Amniotic stem cell (primary cell): ENCODE measurements at places on chromosomes 3 and 15.

DNA sequence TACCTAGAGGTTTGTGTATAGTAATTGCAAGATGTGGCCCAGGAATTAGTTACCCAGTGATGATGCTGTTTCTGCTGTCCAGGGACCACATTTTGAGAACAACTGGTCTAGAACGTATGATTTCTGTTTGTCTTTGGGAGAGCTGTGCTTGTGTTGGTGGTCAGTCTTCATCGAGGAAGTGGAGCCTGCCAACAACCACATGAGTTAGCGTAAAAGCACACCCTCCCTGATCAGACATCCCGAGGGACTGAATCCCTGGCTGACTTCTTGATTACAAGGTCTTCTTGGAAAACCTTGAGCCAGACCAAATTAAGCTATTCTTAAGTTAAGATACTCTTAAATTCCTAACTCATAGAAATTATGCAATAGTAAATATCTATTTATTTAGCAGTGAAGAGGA is 81.7 kb upstream of the ZPLD1 start:
- no peak for DNase-seq

- no peak for DNase-seq
These were observed 11.0 kb downstream of the NDUFB5 start for GRCh38 chr3:179615458-179616173.

DNA sequence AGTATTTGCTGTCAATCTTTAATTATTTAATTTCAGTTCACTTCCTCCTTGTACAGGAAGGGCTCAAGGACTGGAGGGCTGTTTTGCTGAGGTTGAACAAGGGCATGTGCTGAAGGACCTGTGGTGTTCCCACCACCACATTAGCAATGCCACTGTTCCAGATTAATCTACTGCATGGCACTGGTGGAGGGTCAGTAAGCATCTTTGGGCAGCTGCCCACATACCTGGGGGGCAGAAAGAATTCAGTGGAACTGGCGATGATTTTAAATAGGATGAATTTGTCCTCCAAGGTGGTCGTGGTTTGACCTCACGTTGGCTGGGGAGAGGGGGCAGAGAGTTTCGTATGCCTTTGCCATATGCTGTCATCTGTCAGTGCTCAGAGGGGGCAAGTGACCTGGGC is 244.8 kb downstream of the TLE3 start:
- no peak for DNase-seq

- DNase-seq, result no peak
These were observed 294.8 kb downstream of the PLCL2 start for GRCh38 chr3:17179381-17180205.

GRCh38 chr15:40958146-40958545 is 4.9 kb downstream of the CHAC1 start:
- no peak for DNase-seq

GRCh38 chr3:33940149-33940548 is 141.7 kb downstream of the PDCD6IP start:
- DNase-seq, result no peak

DNA sequence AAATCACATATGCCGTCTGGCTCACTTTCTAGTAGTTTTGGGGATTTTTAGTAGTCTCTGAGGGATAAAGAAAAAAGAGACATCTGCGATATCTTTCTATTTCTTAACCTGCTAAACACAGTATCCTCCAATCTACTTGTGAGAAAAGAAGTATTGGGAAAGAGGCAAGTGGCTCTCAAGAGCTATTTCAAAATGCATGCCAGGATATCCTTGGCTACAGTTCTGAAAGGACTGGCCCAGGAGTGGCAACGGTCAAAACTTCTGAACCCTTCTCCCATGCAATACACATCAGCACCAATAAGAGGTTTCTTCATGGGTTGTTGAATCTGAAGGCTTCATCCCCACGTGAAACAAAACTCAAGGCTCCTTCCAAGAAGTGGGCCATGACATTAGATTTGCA is 204.0 kb upstream of the WNT5A start:
- DNase-seq, result no peak

- DNase-seq, result no peak
These were observed 333.2 kb upstream of the TRIM42 start for GRCh38 chr3:140344601-140345205.

GRCh38 chr3:3629911-3630310 is 169.3 kb upstream of the LRRN1 start:
- DNase-seq, result no peak

GRCh38 chr3:32872487-32873382 is 54.9 kb downstream of the TRIM71 start:
- no peak for DNase-seq

DNA sequence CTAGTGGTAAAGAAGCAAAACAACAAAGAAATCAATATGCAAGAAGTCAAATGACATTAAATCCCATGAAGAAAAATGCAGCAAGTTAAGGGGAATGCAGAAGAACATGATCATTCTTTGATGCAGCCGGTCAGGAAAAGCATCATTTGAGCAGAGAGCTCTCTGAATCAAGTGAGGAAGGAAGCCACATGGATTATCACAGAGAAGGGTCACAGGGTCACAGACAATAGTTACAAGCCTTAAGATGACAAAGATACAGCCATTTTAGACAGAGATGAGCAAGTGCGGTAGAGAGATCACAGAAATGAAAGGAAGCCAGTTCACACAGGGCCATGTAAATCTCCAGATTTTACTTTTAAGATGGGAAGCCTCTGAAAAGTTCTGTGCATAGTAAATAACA is 43.9 kb downstream of the UBE3A start:
- no peak for DNase-seq

GRCh38 chr15:51386029-51386428 is 44.6 kb downstream of the GLDN start:
- no peak for DNase-seq

DNA sequence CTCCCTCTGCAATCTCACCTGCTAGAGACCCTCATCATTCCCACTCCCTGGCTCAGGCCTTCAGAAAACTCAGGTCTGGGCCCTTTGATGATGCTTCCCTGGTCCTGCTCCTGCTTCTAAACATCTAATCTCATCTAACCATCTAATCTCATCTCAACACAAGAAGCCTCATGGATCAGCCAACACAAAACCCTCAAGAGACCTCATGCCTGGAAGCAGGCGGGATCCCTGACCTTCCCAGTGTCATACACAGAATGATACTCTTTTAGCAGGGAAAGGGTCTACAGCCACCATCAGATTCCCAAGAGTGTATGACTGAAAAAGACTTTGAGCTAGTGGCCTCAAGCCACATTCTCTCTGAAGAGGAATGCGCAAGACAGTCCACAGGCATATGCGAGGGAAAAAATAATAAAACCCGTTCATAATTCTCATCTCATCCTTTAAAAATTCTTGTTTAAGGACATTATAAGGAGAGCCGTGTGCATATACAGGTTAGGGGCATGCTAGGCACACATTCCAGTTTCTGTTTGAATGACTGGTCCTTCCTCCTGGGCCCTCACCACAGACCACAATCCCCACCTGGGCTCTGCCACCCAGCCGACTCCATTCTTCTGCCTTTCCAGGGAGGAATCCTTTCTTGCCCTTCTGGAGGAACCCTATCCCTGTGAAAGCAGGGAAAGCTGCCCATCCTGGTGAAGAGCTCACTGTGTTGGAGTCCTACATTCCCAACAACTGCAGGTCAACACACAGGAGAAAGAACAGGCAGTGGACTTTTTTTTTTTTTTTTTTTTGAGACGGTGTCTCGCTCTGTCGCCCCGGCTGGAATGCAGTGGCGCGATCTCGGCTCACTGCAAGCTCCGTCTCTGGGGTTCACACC is 2.2 kb downstream of the ZXDC start:
- no peak for DNase-seq

GRCh38 chr3:30707825-30708224 is 101.4 kb downstream of the TGFBR2 start:
- no peak for DNase-seq

- no peak for DNase-seq
These were observed 41.2 kb downstream of the CRYBG3 start for GRCh38 chr3:97863031-97863430.

- DNase-seq, result no peak
These were observed 797.5 kb downstream of the AGBL1 start for GRCh38 chr15:86877171-86877631.

DNA sequence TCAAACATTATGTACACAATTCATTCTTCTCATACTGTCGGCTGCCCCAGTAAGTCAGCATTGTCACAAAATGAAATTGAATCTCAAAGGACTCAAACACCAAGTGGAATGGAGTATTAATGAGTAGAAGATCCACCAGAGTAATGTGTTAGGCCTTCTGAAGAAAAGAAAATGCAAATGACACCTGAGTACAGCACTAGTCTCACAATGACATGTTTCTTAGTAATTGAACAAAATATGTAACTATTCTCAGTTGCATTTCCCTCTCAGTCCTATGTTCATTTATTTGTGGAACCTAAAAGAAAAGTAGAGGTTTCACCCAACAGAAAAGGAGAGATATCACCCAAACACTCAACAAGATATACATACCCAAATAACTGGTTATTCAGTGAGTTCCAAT is 283.9 kb upstream of the THBS1 start:
- no peak for DNase-seq

- no peak for DNase-seq
These were observed 35.6 kb downstream of the MAP2K5 start for GRCh38 chr15:67578020-67578600.

DNA sequence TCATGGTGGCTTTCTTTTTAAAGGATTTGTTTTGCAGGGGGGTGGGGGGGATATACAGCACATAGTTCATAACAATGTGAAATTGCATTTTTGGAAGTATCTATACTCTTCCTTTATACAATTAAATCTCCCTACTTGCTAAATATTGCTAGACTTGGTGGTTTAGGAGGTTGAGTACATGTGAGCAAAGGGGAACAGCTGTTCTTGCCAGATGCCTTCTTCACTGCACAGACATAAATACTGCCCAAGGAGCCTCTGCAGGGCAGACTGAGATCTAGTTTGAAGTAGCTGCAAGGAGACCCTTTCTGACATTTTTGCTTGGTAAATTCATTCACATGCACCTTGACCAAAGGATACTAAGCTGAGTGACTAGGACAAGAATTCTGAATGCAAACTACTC is 228.6 kb upstream of the IL12A start:
- no peak for DNase-seq

- DNase-seq, result no peak
These were observed 77.9 kb upstream of the NTRK3 start for GRCh38 chr15:88334436-88334835.

- DNase-seq, result peak; percentile 85
These were observed 73.7 kb upstream of the TSPAN3 start for GRCh38 chr15:77144492-77145070.

GRCh38 chr3:167876620-167877281 is 141.2 kb downstream of the SERPINI1 start:
- DNase-seq, result peak; percentile 21

DNA sequence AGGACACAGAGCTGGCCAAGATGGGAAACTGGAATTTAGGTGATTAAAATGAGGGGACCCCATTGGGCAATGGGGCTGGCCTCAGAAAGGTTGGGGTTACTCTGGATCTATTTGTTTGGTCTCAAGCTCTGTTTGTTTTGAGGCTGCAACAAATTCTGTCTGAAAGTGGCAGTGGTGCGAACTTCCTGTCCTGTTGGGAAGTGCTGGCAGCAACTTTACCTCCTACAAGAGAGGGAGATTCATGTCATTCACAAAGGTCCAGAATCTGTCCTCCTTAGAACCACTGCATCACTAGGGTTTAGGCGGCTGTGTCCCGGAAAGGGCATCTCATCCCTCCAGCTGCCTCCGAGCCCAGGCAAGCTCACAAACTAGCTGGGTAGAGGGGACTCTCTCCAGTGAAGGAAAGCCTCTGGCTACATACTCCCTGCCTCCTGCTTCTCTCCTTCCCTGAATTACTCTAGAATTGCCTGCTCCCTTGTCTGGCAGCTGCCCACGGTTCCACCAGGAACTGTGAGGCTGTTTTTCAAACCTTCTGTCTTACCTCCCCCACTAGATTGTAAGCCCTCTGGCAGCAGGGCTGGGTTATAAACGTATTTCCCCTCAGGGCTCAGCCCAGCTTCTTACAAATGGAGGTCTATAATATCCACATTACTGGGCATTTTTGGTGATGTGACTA is 23.6 kb downstream of the MEGF11 start:
- no peak for DNase-seq

GRCh38 chr3:100289339-100289738 is 28.5 kb downstream of the TBC1D23 start:
- no peak for DNase-seq

DNA sequence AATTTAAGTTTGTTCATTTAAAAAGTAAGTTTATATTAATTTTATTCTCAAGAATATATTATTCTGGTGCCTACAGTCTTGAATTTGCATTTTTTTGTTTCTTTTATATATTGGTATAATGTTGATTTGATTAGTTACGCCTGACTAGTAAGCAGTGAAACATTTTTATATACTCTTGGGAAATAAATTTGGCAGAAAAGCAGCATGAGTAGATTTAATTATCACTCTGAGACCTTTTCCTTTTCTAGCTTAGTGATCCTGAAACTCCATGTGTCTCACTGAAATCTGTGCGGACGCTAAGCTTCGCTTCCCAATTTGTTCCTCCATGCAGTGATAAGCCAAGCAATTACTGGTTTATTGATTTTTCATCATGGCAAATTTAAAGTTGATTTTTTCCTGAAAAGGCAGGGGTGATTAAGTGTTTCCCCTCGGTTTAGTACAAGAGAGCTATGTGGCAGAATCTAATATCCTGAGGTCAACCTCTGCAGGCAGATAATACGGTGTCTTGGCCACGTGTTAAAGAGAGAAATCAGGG is 87.2 kb upstream of the MLF1 start:
- no peak for DNase-seq

DNA sequence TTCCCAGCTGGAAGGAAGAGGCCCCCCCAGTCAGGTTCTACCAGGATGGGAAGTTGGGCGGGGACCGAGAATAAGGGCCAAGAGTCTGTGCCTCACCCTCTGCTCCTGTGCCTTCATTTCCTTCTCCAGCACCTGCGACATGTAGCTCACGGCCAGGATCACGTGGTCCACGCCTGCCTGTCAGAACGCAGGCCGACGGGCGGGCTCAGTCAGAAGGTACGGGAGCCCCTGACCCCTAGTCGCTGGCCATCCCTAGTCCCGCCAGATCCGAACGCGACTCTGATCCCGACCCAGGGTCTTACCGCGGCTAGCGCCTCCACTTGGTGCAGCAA is 489 bp downstream of the GMPPB start:
- DNase-seq, result no peak

DNA sequence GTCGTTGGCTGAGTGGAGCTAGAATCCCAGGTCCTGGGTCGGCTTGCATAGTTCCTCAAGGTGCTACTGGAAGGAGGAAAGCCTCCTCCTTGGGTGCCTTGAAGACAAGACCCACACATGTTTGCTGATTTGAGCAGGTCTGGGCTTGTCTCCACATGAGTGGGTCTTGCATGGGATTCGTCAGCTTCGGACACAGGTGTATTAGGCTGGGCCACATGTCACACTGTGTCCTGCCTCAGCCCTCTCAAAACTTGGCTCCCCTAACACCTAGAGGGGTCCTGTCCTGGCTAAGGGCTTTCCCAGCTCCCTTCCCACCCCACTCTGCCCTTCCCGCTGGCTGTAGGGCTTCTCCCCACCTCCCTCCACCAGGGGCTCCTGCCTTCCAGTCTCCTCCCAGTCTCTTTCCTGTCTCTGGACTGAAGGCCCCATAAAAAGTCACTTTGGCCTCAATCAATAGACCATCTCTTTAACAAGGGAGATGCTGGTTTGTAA is 73.0 kb upstream of the ADPGK start:
- no peak for DNase-seq

GRCh38 chr15:63372753-63373152 is 8.9 kb downstream of the CA12 start:
- no peak for DNase-seq
